ENCODE measurements at places on chromosomes 2 and 18. TPM values are rescaled to one million over a fixed set of nuclear protein-coding genes. Genes with fewer than 3 reads are reported as not detected.

DNA sequence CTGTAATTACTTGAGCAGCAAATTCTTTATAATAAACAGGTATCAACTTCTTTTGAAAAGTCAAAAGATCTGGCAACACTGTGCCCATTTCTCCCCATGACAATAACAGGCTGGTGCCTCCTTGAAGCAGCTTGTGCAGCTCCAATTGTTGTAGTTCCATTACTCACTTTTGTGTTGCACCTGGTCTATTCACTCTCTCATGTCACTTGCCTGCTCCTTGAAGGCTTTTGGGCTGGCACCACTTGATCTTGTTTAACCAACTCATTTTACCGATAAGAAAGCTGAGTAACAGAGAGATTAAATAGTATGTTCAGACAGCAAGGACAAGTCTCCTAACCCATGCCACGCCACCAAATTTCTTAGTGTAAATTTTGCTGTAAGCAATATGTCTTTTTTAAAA is 314.5 kb downstream of the OSR1 start:
- no peak for DNase-seq

GRCh38 chr2:53654396-53654795 is 113.2 kb upstream of the CHAC2 start:
- DNase-seq = no peak

DNA sequence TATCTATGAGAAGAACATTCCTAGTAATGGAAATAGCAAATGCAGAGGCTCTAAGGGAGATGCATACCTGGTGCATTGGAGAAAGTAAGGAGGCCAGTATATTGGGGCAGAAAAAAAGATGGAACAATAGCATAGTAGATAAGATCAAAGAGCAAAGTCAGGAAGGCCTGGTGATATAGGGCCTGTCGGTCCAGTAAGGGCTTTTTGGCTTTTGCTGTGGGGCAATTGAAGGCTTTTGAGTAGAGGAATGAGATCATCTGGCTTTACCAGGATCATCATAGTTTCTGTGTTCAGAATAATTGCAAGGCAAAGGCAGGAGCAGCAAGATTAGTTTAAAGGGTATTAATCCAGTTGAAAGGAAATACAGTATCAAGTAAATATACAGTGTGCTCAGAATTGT is 111.8 kb downstream of the EHBP1 start:
- DNase-seq = no peak

DNA sequence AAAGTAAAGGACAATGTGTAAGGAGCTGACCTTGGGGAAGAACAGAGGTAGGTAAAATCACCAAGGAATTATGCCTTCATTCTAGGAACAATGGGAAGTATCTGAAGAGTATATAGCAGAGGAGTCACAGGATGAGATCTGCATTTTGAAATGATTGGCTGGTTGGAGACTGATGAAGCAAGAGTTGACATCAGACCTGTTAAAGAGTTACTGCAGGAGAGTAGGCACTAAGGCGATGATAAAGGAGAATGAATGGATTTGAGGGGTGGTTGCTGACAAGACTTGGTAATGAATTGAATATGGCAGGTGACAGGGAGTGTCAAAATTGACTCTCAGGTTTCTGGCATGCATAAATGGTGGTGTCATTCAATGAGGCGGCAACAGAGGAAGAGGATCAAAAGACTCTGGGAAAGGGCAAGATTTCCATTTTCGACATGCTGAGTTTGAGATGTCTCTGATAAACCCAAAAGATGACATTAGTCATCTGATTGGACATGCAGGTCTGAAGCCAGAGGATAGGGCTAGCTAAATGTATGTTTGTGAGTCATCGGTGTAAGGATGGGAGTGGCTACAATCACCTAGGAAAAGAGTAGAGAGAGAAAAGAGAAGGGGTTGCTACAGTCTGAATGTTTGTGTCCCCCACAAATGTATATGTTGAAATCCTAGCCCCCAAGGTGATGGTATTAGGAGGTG is 236.5 kb downstream of the DYM start:
- DNase-seq = no peak

- no peak for DNase-seq
These were observed 58.3 kb upstream of the UPP2 start for GRCh38 chr2:158043181-158043948.

GRCh38 chr2:129768485-129769184 is 210.8 kb upstream of the RAB6C start:
- no peak for DNase-seq

DNA sequence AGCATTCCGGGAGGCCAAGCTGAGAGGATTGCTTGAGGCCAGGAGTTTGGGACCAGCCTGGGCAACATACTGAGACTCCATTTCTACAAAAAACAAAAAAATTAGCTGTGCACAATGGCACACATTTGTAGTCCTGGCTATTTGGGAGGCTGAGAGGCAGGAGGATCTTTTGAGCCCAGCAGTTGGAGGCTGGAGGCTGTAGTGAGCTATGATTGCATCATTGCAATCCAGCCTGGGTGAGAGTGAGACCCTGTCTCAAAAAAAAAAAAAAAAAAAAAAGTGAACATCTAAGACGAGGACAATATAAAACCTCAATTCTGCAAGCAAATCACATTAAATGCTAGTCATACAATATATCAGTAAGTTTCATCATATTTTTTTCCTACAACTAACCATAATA is 2.8 kb upstream of the HAT1 start:
- no peak for DNase-seq

DNA sequence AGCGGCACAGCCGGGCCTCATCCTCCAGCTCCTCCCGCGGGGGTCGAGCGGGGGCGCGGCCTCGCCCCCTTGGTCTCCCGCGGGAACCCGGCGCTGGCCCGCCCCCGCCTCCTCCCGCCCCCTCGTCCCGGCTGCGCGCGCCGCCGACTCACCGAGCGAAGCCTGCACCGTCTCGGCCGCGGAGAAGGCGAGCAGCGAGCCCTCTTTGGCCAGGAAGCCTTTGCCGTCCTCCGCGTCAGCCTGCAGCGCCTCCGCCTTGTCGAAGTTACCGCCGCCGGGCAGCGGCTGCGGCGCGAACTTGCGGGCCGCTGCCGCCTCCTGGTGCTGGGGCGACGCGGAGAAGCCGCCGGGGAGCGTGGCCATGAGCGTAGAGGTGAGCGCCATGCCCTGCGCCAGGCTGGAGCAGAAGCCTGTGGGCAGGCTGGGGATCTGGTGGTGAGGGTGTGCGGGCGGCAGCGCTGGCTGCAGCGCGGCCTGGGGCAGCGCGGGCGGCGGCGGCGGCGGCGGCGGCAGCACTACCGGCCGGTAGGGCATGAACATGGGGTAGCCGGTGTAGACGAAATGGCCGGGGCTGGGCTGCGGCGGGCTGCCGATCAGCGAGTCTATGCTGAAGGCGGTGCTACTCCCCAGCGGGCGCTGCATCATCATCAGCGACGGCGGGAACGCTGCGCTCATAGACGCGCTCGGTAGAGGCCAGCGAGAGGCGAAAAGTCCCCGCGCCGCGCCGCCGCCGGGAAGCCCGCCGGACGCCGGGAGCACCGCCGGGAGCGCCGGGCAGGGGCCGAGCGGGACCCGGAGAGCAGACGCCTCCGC is 683 bp downstream of the GBX2 start:
- no peak for DNase-seq

DNA sequence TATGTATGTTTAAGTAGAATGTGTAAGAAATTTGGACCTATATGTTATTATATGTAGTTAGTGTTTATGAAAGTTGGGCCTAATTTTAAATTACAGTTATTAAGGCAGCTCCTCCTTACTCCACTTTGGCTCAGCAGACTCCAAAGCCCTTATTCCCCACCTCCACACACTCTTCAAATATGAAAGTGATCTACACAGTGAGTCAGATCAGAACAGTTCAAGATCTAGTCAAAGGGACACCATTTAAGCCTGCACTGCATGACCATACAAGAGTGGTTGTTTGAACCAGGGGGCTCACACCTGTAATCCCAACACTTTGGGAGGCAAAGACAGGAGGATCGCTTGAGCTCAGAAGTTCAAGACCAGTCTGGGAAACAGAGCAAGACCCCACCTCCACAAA is 21.2 kb upstream of the PMAIP1 start:
- DNase-seq = no peak

DNA sequence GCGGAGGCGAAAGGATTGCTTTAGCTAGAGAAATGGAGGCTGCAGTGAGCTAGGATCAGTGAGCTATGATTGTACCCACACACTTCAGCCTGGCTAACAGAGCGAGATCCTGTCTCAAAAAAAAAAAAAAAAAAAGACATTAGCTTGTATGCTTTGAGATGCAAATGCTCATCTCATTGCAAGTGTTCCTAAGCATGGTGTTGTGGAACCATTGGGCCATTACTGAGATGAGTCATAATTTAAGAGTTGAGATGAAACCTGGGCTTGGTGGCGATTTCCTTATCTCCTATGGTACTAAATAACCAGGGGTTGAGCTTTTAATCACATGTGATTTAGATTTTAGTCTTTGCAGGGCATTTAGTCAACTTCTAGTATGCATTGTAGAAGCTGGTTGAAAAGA is 2.2 kb downstream of the PLEKHA3 start:
- DNase-seq = no peak

DNA sequence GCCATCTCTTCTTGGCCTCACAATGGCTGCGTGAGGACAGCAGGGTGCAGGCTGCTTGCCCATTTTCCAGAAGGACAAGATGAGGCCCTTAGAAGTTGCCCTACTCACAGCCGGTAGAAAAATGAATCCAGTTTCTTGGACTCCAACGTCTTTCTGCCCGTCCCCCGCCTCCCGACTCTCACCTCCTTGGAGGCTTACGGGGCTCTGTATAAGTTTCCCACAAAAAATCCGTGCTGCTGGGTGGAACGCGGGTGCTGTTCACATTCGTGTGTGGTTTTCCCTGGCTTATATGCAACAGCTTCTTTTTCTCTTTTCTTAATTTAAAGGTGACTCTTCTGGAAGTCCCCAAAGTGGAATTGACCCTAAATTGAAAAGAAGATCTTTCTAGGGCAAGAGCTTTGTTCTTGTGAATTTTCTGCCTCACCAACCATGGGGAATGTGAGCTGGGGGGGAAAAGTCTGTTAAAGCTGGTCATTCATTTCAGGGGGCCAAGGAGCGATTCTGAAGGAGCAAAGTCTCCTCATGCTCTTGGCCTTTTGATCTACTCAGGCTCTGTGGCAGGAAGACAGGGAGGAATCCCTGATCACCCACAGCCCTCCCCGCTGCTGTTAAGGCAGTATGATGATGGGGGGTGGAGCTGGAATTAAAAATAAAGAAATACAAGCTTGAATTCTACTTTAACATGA is 51.3 kb downstream of the DDX1 start:
- no peak for DNase-seq

- no peak for DNase-seq
These were observed 51.6 kb upstream of the PTH2R start for GRCh38 chr2:208354964-208355381.

- DNase-seq = no peak
These were observed 51.5 kb downstream of the HAUS1 start for GRCh38 chr18:46155641-46156051.

DNA sequence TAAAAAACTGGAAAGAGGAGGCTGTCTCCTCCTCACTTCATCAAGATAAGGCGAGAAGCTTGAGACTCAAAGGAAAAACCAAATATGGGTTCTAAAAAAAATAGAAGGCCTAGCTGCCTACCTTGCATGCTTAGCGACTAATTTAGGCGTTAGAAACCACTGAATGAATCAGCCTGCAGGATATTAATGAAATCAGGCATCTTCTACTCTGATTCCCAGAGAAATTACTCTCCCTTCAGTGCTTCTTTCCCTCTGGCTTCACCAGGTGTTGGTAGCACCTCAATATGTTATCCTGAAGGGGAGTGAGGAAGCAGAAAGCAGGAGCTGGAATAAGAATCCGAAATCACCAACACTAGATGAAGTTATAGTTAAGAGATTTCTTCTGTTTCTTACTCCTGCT is 749.8 kb upstream of the NRXN1 start:
- no peak for DNase-seq

- no peak for DNase-seq
These were observed 67.2 kb upstream of the OTOS start for GRCh38 chr2:240207661-240208060.

DNA sequence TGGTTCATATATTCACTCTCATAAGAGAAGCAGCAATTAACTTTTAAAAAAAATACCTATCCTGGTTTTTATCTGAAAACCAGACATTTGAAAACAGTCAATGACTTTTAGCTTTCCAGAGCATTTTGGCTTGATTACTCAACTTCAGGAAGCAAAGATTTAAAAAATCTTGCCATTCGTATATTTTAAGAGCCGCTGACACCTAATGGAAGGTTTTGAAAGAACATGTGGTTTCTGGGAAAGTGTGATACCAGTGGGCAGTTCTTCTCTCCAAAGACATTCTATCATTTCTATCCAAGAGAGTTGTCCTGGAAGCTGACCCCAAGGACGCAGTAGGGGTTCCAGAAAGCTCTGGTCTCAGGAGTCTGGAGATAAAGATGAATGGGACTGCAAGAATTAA is 234.7 kb downstream of the TTC32 start:
- no peak for DNase-seq

- DNase-seq = no peak
These were observed 14.6 kb downstream of the ACSL3 start for GRCh38 chr2:222875482-222875881.

GRCh38 chr2:75606761-75607399 is 39.7 kb upstream of the MRPL19 start:
- no peak for DNase-seq

DNA sequence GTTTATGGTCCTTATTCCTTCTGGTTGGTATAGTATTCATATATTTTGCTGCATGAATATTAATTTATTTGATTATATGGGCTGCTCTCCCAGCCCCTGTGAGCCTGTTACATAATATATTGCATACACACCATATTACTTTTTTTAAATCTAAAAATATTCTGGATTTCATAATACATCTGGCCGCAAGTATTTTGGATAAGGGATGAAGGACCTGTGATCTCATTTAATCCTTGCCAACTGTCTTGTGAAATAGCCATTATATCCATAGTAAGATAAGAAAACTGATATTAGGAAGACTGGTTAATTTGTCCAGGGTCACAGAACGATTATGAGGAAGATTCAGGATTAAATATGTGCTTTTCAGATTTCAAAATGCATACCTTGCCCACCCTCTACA is 433.6 kb downstream of the LPIN1 start:
- no peak for DNase-seq

DNA sequence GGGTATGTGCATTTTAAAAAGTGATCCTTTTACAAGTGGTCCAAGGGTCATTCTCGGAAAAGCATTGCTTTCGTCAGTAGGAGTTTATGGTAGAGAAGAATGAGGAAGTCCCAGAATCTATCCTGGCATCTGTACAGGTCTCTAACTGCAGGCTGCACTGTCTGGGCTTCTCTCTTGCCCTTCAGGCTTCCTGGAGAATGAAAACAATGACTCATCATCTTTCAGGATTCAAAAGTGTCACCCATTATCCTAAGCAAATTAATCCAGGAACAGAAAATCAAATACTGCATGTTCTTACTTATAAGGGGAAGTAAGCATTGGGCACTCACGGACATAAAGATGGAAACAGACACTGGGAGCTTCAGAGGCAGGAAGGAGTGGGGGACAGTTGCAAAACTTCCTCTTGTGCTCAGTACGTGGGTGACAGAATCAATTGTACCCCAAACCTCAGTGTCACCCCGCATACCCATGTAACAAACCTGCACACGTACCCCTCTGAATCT is 60.2 kb upstream of the TXNDC2 start:
- DNase-seq = no peak

The EN1 gene
- total RNA-seq = not detected

The MAP3K20 gene
- total RNA-seq = 206 TPM

The DOK6 gene
- 9.0 TPM for total RNA-seq

The CENPA gene
- total RNA-seq = 0.38 TPM

The PRKCE gene
- 17.9 TPM for total RNA-seq

The ATG9A gene
- total RNA-seq = 74.4 TPM

The RAX gene
- total RNA-seq = not detected

The VAMP8 gene
- 54.8 TPM for total RNA-seq

The REG3A gene
- not detected for total RNA-seq

The THAP4 gene
- total RNA-seq = 73.3 TPM

The CFAP221 gene
- 0.97 TPM for total RNA-seq

The C2orf15 gene
- total RNA-seq = 0.26 TPM
